ENCODE measurements at places on chromosomes 4 and X.

GRCh38 chrX:15931362-15931761 lies 76.7 kb upstream of the AP1S2 start:
- no peak for DNase-seq

- DNase-seq: no peak
These were observed 55.9 kb downstream of the EIF4E start for GRCh38 chr4:98873059-98873458.

GRCh38 chrX:69144838-69145680 lies 20.2 kb downstream of the PJA1 start:
- no peak for DNase-seq

- no peak for DNase-seq
These were observed 245.1 kb downstream of the PPP3CA start for GRCh38 chr4:101102114-101102742.

GRCh38 chrX:97070346-97070745 lies 186.6 kb downstream of the RPA4 start:
- DNase-seq: no peak
